ENCODE measurements at places on chromosomes 7 and 10.

DNA sequence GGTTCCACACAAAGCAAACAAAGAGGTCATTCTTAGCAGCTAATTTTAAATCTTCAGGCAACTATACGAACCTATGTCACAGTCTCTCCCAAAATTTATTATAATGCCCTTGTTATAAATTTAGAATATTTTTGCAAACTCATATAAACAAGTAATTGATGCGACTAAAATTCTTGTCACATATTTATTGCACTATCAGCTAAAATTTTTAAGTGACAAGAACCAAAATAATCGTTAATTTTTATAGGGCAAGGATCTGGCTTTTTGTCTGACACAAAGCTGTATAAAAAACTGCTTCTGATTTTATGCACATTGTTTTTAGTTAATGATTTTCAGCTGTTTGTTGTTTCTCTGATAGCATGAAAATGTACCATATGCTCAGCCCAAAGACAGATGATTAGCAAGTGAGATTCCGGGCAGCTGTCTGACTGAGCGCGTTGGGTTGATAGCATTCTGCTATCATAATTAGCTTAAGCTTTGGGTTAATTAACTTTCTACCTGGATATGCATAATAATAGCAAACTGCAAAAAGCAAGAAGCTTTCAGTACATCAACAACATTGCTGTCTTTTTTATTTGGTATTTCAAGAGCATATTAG lies 136.0 kb downstream of the MGMT start:
- DNase-seq: no peak

- no peak for DNase-seq
Measured at GRCh38 chr7:65295409-65295808, 78.2 kb upstream of the ZNF92 start.

DNA sequence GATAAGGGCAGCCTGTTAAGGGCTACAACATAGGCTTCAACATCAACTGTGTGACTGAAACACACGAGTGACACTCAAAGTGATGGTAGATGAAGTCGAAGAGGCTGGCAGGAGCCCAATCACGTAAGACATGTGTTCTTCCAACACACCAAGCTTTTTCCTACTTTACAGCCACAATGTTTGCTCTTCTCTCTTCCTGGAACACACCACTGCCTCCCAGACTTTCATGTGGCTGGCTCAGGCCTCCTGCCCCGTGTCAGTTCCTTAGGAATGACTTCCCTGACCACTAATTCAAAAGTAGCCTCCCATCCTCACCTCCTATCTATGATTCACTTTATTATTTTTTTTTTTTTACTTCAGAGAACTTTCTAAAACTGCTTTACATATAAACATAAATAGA lies 209.2 kb downstream of the GPAM start:
- DNase-seq: no peak

DNA sequence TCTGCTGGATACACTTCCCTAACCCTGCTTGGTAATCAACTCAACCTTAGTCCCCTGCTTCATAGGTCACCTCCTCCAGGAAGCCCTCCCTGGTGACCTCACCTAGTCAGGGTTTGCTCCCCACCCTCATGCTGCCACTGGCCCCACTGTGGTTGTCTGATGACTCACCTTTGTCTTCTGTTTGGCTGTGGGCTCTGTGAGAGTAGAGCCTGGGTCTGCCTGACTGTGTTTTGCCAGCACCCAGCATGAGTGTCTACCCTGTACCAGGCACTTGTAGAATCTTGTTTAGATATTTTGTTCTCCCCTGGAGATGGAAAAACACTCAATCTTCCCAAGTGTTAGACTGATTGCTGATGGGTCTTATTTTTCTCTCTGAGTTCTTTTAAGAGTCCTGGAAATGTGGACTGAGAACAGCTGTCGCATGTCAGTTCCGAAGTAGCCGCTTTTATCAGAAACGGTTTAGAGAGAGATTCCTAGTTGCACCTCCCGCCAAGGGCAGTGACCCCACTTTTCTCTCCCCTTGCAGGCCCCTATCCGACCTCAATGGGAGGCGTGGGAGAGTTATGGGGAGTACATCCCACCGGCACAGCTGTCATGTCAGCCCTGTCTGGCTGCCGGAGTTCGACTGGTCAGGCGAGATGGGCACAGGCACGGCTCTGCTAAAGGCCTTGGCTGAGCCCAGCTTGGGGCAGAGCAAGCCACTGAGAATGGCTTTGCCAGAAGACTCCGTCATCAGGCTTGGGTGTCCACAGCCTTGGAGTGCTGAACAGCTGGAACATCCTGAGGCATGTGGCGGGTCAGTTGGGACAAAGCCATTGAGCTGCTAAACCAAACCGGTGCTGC lies 134.3 kb downstream of the GRK5 start:
- no peak for DNase-seq

- no peak for DNase-seq
Measured at GRCh38 chr7:37348982-37349381, 99.7 kb downstream of the ELMO1 start.

- no peak for DNase-seq
Measured at GRCh38 chr10:121452581-121452980, 145.7 kb downstream of the FGFR2 start.

GRCh38 chr7:150942001-150942590 lies 36.0 kb downstream of the KCNH2 start:
- no peak for DNase-seq

GRCh38 chr7:151245360-151246101 lies 3.0 kb downstream of the SMARCD3 start:
- no peak for DNase-seq

DNA sequence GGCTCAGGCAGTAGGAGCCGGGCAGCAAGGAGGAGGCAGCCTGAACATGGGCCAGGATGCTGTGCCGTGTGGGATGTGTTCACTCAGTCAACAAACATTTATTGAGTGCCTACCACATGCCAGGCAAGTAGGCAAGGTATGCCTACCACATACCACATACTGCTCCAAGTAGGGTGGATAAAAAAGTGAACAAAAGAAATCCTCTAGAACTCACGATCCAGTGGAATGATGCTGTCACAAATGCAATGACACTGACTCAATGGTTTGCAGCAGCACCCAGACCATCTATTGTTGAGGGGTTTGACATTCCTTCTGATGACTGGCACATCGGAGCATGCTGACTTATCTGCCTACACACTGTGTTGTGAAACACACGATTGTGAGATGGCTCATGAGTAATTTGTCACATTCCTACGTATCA lies 413.5 kb downstream of the NRG3 start:
- peak; percentile 21 for DNase-seq

Measured in skeletal muscle cell (primary cell).